ENCODE measurements at places on chromosomes 3 and 15.
A peak's percentile ranks its signal among the peaks of the same experiment; 100 is the strongest.

DNA sequence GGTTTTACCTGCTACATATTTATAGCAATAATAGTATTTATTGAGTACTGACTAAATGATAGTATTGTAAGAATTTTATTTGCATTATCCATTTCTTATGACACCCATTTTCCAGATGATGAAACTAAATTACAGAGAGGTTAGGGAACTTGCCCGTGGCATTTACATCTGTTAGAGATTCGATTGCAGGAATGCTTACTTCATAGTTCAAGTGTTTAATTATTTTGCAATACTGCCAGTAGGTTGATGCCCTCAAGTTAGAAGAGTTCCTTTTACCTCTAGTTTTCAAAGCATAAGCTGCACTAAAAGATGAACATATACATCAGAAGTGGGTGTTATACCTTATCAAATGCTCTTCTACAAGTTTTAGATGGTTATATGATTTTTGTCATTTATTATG, 362.8 kb upstream of the RGMA start:
- no peak for DNase-seq

DNA sequence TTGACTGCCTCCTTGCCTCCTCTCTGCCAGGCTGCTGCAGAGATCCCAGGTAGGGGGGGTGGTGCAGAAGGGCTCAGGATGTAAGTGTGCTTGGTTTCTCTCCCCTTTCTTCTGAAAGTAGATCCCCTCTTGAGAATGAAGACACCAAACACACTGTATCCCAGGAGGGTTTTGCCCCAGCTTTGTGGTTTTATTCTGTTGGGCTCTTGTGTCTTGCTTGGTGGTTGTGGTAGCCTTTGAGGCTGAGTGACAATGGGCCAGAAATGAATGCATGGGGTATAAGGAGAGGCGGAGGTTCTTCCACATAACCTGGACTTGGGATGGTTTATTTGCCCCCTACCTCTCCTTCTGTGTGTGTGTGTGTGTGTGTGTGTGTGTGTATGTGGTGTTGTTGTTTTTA, 5.7 kb downstream of the PDIA5 start:
- DNase-seq = no peak

- peak; percentile 18 for DNase-seq
These were observed at the start of gene CSTA for GRCh38 chr3:122324871-122325323. CSTA (plus strand) TSS chr3:122325248; CDS start chr3:122325293, 45 bp downstream.

- no peak for DNase-seq
These were observed 201.6 kb upstream of the TMC3 start for GRCh38 chr15:81575436-81576123.

DNA sequence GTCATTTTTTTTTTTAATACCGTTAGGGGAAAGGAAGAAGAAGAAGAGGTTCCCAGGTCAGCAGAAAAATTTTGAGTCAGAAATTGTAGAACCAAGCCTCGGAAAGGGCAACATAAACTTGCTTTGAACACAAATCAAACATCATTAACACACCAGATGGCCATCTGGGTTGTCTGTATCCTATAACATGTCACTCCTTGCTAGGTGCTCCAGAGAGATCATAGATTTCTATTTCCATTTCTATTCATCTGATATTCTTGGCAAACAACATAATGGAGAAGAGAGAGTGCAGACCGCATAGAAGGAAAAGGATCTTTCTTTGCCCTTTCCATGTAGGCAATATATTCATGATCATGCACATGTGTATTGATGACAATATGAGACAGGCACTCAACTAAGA, 129.5 kb upstream of the STT3B start:
- DNase-seq = no peak

DNA sequence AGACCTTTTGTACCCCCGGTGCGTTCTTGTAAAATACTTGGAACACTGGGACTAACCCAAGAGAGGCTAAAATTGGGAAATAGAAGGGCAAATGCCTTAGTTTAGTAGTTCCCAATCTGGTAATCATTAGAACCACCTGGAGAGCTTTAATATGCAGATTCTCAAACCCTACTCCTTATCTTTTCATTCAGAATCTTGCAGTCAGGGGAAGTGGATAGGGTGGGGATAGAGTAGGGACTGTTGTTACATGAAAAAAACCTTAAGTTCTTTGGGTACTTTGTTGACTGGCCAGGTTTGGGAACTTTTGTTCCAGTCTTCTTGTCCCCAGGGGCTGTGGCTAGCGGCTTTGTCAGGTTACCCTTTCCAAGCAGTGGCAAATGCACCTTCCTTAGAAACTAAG, 15.9 kb downstream of the MAPKBP1 start:
- DNase-seq = no peak

GRCh38 chr15:76863123-76863522, 42.0 kb downstream of the SCAPER start:
- no peak for DNase-seq

DNA sequence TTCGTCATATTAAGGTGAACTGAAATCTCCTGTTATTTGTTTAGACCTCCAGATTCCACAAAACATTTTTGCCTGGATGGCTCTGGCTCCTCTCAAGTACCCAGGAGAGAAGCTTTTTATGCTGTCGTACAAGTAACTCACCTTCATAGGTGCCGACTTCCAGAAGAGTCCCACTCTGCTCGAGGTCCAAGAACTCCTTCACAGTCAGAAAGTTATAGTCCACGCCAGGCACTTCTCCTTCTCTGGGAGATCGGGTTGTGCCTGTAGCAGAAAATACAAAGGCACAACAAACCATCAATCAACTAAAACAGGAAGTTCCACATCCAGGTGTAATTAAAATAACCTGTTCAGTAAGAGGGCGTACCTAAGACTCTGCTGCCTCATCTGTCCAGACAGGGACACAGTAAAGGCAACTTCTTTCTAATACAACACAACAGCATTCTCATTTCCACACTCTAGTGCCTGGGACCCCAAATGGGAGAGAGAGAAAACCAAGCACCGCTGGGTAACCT, 545.3 kb downstream of the MAGI1 start:
- DNase-seq = no peak

- DNase-seq = no peak
These were observed 297.9 kb downstream of the OTOL1 start for GRCh38 chr3:161794551-161794950.

DNA sequence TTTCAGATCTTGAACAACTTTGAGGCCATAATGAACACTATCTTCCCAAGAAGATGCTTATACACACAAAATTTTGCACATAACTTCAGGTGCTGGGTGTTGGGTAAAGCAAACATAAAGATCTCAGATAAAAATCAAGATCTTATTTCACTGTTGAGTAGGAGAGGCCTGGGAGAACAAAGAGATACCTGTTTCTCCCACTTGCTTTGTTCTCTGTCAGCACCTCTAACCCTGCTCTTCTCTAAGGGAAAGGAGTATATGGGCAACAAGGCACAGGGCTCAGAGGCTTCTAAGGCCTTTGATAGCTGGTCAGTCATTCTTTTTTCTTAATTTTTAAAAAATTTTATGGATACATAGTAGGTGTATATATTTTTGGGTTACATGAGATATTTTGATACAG, 3.6 kb upstream of the GK5 start:
- no peak for DNase-seq

DNA sequence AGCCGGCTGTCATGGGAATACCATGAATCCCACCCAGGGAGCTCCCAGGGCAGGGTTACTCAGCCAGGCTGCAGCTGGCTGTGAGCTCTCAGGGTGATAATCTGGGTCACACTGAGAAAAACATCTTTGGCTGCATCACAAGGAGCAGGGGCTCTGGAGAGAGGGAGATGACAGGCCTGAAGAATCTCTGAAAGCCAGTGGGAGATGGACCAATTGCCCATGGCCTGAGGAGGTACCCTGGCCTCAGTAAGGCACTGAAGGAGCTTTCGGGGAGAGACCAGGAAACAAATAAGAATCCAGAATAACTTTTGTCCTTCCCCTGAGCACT, 28.2 kb upstream of the GOLGA6C start:
- DNase-seq = no peak

DNA sequence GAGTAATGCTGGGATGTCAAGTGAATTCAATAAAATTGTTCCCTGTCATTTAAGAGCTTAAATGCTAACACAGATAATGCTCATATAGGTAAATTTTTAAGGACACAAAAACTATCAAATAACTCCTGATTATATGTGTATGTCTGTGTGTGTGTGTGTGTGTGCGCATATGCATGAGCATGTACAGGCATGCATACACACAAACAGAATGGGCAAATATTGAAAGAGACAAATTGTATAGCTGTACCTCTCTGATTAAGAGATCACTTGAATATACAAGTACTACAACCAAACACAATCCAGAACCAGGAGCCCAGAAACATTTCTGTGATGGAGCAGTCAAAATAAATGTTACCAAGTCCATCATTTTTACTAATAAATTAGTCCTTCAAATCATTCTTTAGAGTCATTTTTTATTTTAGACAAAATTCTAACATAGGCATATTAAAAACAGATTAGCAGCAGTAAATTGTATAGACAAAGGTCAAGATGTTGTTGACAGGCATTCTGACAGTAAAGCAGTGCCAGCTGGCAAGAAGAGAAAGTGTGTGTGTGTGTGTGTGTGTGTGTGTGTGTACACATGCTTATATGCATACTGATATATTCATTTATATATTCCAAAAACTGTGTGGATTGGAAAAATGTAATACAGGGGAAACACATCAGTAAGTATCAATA, 145.3 kb downstream of the CD47 start:
- DNase-seq = no peak

DNA sequence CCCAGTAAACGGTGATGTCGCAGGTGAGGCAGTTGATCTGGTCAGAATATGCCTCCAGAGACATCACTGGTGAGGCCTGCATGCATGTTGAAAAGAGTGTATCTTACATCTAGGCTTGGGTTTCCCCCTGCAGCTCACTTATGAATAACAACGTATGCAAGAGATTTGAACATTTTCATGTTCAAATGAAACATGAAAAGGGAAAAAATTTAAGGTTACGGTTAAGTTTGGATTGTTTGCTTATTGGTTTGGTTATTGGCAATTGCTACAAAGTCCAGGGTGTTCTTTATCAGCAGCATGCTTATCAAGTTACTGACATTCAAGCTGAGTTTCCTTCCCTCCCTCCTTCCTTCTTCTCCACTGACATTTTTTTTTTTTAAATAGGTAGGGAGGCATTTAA, 123.2 kb downstream of the IGF1R start:
- no peak for DNase-seq

DNA sequence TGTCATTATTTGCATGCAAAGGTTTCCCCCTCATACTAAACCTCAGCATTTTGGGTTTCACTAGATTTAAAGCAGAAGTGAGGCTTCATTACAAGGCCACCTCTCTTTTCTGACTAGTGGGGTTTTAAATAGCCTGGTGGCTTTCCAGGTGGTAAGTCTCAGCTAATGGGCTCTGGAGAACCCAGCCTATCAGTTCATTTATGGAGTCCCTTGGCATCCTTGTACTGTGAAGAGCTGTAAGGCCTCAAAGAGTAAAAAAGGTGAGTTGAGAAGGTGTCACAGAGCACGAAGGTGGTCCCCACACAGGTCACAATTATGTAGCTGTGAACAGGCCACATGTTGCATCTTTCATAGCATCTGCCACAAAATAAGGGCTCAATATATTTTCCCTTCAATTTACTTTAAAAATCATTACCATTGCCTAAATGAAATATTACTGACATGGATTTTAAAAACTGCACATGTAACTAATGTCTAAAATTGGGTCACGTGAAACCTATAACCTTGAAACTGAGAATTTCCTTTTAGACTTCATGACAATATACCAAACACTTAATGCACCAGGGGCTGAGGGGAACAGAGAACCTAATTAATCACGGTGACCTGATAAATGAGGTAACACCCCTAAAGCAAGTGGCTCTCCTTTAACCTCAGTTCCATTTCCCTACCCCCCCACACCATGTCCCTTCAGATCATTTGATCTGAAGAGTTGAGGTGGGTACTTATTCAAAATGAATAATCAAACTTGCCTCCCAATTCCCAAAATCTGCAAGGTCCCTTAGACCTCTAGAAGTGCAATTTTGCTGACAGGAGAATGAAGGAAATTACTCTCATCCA, 1.3 kb downstream of the NGLY1 start:
- DNase-seq = no peak

DNA sequence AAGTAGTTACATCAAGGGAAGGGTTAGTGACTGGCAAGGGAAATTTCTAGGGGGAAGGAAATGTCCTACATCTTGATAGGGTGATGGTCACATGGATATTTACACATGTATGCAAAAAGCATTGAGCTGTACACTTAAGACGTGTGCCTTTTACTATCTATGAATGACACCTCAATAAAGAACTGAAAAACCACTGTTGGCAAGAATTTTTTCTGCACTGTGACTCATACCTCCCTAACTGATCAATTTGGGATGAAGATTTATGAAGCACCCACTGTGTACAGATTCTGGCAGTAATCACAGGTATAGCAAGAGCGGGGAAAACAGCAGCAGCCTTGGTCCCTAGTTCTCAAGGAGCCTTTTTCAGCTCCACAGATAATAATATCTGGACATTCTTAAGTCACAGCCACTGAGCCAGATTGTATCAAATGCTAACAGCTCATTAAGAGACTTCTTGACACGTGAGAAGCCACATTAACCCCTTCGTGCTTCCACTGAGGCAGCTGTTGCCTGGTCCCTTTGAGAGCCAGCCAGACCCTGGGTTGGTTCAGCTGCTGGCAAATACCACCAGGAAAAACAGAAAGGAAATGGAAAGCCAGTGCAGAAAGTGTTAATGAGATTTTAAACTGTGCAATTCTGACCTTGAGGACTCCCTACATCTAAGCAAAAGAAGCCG, 32.0 kb upstream of the GALNT15 start:
- no peak for DNase-seq

- peak; percentile 66 for DNase-seq
These were observed 64.5 kb downstream of the ZNF148 start for GRCh38 chr3:125310623-125311081.

DNA sequence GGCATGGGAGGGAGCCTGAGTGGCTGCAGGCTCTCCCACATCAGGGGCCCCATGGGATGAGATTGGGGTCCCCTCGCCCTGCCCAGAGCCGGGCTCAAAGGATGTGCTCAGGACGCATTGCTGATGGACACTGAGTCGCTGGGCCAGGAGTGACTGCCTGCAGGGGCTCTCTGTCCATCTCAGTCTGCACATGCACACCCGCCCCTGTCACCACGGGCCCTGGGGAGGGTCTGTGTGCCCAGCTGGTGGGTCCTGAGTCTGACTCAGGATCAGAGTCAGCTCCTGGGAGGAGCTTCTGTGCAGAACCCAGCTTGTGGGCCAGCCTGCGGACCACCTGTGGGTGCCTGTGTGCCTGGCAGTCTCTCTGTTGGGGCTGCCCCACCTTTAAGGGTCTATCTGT, 18.1 kb downstream of the STAB1 start:
- no peak for DNase-seq

GRCh38 chr3:146468671-146469149, 651 bp downstream of the PLSCR2 start:
- no peak for DNase-seq

- no peak for DNase-seq
These were observed 1.6 kb upstream of the TOPAZ1 start for GRCh38 chr3:44240061-44240460.

DNA sequence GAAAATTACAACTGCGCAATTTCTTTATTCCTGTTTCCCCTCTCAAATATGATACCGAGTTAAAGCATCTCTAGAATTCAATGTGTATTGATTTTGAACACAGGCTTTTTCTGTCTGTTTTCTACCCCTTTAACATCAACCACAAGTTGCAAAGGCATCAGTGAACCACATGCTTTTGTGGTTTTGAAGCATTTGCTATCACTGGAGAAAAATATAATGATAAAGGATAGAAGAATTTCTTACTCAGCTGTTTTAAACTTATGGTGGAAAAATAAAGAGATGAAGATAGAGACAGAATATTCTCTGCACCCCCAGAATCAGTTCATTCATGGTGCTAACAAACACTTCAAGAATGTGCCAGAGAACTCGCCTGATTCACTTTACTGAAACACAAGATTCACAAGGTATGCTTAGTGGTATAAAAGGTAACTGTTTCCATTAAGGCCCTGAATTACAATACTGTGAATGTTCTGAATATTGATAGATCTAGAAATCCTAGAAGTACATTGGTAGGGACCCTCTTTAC, 9.5 kb upstream of the DPPA4 start:
- no peak for DNase-seq
